Foreskin melanocyte (primary cell): ENCODE measurements at places on chromosomes 1 and 21.

DNA sequence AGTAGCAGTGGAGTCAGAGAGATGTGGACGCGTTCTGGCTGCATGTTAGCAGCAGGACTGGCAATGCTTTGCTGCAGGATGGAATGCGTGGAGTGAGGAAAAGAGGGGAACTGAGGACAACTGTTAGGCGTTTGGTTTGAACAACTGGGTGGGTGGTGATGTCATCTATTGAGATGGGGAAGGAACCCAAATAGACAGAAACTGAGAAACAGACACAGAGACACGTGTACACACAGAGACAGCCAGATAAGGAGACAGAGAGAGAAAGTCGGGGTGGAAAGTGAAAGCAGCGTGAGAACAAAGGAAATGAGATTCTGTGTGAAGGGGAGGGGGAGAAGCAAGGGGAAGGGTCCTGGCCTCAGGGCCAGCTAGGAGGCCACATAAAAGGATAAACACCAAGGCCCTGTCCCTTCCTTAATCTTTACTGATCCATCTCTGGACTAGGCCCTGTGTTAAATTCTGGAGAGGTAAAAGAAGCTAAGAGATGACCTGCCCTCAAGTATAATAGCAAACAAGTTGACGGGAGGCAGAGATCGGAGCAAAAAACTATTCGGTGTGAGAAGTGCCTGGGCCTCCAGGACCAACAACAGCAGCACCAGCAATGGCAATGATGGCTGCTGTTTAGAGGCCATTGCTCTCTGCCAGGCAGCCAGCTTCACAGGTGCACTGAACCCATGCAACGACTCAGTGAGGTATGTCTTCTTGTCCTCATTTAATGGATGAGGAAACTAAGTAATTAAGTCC is 31.6 kb downstream of the VWA5B1 start:
- no peak for DNase-seq

DNA sequence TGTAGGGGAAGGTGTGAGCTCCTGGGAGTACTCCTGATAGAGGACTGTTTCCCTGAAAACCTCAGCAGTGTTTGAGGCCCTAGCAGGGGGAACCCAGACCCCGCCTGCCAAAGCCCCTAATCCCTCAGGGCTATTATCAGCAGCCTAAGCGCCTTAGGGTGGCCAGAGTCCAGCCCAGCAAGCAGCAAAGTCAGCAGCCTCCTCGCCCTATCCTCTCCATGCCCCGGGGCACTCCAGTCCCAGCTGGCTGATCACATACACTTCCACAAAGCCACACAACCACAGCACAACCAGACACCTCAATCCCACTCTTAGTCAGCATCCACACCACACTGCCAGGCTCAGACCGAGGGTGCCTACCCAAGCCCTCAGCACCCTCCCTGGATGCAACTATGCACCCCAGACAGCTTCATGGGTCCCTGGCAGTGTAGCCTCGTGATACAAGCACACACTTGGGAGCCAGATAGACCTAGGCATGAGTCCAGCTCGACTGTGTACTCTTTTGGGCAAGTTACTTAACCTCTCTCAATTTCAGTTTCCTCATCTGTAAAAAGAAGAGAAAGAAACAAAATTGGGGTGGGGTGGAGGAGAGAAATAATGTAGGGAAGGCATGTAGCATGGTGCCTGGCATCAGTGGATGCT is 7.1 kb downstream of the IGSF9 start:
- no peak for DNase-seq

DNA sequence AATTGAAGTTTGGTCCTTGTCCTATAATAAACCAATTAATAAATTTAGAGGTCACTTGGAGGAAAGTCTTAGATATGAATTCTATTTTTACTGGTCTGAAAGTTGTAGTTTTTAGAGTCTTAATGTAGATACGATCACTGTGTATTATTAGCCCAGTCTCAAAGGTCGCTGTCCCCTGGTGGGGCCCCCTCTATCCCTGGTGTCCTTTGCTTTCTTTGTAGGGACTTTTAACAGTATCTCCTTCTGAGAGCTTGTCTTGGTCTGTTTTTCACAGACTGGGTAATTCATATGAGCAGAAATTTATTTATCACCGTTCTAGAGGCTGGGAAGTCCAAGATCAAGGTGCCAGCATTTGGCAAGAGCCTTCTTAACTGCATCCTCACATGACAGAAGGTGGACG is 18.5 kb downstream of the CHD1L start:
- no peak for DNase-seq

DNA sequence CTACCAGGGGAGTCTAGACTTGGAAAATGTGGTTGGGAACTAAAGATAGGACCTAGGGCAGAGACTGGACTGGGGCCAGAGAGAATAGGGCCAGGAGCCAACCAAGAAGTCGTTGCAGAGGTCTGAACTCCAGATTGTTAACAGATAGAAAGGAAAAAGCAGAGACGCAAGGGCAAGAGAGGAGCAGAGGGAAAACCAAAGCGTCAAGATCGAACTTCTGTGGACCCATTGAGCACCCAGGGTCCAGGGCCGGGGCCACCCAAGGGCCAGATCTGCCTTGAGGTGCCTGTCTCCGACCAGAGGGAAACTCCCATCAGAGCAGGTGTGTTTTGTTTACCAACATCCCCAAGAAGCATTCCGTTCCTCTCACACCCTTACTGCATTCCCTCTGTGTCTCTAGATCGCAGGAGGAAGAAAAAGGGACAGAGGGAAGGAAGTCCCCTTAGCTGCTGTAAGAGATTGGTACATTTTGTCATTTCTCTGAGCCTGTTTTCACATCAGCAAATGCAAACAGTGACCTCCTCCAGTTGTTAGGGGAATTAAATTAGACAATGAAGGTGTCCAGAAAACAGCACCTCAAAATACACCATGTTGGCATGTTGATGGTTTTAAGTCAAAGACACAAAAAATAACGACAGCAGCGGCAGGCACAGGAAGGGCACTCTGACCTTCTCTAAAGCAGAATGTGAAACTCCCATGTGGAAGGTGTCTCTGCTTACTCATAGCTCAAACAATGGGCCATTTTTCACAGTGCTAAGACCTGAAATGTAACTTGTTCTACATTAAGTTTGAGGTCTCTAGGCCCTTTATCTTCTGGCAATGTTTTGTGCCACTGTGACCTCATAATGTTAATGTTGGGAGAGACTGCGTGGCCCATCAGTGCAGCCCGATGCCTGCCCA is 105.8 kb upstream of the RAB4A start:
- no peak for DNase-seq

- no peak for DNase-seq
Observed at GRCh38 chr1:23594927-23595353, 35.6 kb upstream of the ID3 start.

DNA sequence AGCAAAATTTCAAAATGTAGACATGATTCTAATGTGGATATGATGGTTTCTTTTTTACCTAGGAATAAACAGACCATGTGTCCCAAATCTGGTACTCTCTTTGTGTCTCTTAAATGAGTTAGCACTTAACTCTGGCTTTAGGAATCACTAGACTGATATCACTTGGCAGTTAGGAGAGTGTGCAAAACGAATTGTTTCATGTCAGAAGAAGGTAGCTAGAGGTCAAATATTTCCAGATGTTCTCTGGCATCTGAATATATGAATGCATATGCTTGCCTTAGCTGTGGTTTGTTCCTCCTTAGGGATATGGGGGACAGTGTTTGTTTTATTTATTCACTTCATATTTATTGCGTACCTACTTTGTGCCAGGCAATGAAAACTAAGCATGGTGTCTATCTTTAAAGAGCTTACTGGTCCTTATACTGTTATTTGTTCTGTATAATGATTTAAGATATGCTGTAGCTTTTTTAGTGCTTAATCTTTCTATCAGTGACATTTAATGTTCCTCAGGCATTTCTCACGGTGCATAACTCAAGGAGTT is 65.2 kb downstream of the LRRC8C start:
- no peak for DNase-seq

GRCh38 chr1:91201176-91201575 is 179.3 kb upstream of the ZNF644 start:
- DNase-seq = no peak

- DNase-seq = peak; percentile 68
Observed at GRCh38 chr1:150259217-150259616, 1.6 kb downstream of the CA14 start.

DNA sequence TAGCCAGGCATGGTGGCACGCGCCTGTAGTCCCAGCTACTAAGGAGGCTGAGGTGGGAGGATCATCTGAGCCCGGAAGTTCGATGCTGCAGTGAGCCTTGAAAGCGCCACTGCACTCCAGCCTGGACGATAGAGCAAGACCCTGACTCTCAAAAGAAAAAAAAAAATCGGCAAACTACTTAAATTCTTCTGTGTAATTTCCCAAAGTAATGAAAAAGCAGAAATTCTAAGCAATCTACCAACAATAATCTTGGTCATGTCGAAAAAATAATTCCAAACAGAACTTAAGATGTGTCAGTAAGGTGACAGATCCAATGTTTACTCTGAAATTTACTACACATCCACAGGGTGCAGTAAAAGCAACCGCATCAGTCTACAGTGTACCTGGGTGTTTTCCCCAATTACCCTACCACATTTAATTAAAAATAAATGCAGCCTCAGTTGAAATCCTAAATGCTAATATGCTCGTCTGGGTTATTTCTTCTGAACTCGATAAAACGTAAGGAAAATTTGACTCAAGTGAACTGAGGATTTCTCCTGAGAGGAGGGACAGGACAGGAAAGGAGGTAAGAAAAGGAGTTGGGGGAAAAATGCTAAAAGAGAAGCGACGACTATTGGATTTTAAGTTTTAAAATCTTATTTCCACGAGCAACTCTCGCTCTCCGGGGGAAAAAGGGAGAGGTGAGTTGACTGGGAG is 801 bp downstream of the EPRS1 start:
- no peak for DNase-seq

GRCh38 chr1:75234562-75234961 is 100.4 kb downstream of the LHX8 start:
- DNase-seq = no peak
